ENCODE measurements at places on chromosomes 1 and 21.

DNA sequence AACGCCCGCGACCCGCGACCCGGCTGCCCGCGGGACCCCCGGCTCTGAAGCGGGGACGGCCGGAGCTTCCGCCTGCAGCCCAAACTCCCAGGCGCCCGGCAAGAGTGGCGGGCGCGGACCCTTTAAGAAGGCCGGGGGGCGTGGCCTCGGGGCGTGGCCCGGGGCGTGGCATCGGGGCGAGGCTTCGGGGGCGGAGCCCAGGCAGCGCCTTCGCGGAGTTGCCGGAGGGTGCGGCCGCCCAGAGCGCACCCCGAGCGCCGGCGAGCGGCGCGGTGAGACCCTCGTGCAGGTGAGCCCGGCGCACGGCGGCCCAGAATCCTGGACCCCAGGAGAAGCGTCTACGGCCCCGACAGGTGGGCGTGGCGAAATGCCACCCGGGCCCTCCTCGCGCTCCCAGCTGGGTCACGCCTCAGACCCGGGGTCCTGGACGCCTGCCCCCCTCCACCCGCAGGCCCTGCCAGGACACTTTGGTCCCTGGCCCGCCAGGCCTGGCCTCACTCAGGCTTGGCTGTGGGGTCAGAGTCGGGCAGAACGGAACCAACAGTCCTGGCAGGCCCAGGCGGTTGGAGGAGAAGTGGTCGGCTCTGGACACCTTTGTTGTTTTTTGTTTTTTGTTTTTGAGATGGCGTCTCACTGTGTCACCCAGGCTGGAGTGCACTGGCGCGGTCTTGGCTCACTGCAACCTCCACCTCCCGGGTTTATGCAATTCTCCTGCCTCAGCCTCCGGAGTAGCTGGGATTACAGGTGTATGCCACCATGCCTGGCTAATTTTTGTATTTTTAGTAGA lies 14.4 kb downstream of the RNF223 start:
- DNase-seq, result peak; percentile 90

- no peak for DNase-seq
These were observed 3.1 kb upstream of the MIIP start for GRCh38 chr1:12016182-12016581.

DNA sequence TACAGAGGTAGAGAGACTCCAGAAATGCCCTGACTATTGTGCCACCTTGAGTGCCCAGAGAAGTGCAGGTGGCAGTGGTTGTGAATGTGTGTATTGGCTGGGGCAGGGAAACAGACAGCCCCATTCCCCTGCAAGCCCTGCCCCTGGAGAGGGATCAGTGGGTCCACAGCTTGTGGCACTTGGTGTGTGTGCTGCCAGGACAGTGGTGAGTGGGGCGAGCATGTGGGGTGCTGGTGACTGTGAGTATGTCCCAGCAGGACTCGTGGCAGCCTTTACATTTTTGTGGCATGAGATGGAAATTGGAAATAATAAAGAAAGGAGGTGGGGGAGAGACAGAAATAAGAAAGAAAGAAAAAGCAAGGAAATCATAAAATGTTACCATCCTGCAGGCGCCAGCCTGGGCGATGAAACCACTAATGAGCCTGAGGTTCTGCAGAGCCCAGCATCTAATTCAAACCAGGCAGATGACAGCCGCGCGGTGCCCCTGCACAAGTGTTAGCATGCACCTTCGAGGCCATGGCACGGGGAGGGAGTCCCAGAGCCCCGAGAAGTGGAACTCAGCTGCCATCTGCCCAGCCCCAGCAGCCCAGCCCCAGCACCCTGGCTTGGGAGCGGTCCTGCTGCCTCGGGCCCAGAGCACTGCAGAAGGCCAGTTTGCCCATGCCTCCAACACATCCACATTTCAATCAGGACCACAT lies 49.1 kb upstream of the ZBTB40 start:
- DNase-seq, result no peak

DNA sequence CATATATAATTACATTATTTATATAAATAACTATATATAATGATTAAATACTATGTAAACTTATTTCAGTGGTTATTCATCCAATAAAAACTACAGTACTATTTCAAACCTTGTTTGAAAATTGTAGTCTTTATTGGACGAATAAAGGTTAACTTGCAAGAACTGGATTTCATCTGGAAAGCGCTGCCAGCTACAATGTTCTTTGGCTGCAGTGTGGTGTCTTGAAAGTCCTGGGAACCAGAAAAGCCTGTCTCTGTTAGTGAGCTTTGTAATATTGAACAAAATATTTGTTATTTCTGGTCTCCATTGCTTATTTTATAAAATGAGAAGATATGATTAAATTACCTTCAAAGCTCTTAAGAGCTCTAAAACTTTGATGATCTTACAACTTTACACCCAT lies 763.6 kb downstream of the ADGRL2 start:
- no peak for DNase-seq

GRCh38 chr1:215273838-215274516 lies 191.4 kb downstream of the KCNK2 start:
- DNase-seq, result no peak
